ENCODE measurements at places on chromosomes 5 and 9.

GRCh38 chr5:79971156-79971555 lies 19.9 kb downstream of the MTX3 start:
- DNase-seq = no peak

GRCh38 chr9:133917375-133917774 lies 74.7 kb downstream of the VAV2 start:
- no peak for DNase-seq

- peak; percentile 83 for DNase-seq
Observed at GRCh38 chr9:101486693-101487442, 46.8 kb upstream of the RNF20 start.

- no peak for DNase-seq
Observed at GRCh38 chr5:68269820-68270219, 54.3 kb downstream of the PIK3R1 start.

GRCh38 chr5:118657576-118657975 lies 330.8 kb downstream of the DTWD2 start:
- no peak for DNase-seq

DNA sequence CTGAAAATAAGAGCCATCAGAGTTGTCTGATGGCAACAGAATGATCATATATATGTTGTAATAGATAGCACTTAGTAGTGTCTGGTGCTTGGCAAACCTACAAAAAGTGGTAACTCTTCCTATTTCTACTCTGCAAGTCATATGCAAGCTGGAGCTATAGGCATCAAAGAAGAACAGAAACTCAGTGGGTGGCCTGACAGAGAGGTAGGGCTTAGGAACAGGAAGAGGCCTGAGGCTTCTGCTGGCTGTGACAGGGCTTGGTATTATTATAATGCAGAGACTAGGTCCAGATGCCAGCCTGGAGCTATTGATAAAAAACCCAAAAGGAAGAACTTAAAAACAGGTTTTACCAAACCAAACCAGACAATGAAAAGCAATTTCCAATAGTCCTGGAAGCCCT lies 4.4 kb upstream of the DIAPH1 start:
- DNase-seq = no peak

GRCh38 chr9:119273984-119274665 lies 95.1 kb downstream of the BRINP1 start:
- no peak for DNase-seq

GRCh38 chr9:109251080-109251775 lies 69.6 kb downstream of the EPB41L4B start:
- DNase-seq = no peak

- DNase-seq = no peak
Observed at GRCh38 chr5:78102500-78102899, 192.0 kb downstream of the AP3B1 start.

- no peak for DNase-seq
Observed at GRCh38 chr9:111937301-111937700, 40.7 kb downstream of the UGCG start.

- no peak for DNase-seq
Observed at GRCh38 chr5:67696446-67696845, 499.8 kb upstream of the CD180 start.

DNA sequence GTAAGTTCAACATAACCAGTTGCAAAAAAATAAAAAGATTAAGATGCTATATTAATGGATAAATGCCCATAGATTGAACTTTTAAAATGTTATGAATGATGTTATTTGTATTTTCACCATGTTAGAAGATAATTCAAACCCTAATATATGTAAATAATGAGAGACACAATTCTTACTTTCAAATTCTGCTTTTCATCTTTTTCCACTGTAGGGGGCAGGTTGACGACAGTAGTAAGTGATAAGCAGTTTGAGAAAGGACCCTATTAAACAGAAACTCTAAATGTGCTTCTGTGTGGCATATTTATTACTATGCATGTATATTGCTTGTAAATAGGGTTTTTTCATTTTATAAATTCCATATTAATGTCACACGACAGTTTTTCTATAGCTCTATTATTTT lies 591.1 kb downstream of the SEMA5A start:
- DNase-seq = peak; percentile 5

DNA sequence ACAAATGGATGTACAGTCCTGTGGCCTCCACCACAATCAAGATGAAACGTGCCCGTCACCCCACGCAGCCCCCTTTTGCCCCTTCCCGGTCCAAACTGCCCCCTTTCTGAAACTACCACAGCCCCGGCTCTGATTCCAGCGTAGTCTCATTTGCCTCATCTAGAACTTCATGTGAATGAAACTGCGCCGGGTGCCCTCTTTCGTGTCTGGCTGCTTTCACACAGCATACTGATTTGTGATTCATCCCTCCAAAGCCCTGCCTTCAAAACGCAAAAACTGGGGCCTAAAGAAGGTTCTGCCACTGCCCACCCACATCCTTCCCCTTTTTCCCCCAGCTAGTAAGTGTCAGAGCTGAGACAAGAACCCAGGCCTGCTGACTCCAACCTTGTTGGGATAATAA lies 31.5 kb upstream of the NCS1 start:
- DNase-seq = peak; percentile 53

DNA sequence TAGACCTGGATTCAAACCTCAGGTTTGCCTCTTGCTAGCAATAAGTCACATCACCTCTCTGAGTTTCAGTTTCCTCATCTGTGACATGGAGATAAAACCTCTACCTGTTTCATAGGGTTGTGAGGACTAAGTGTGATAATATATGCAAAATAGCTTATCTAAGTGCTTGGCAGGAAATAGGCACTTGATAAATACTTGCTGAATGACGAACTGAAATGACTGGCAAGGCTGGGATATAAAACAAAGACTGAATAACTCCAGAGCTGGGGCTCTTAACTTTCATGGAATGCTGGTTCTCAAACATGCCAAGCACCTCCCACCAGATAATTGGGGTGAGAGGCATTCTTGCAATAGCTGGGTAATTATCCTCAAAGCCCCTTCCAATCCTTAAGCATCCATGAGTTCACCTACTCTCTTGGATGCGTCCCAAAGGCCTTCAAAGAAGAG lies 87.6 kb downstream of the ADRB2 start:
- peak; percentile 19 for DNase-seq

DNA sequence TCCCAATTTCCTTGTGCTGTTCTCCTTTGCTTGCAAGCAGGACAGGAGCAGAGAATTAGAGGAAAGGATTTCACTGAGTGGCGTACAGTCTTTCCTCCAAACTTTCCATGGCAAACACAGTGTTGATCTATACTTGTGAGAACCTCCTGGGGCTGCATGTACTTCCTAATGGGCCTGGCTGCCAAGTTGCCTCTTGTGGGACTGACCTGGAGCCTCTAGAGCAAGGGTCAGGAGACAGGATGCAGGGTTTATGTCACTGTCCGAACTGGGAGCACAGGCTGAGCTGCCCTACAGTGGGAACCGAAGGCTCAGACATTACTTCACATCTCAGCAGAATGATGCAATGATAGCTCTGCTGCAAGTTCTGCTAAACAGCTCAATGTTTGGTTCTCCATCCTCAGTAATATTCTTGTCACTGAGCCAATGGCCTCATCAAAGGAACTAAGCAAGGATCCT lies 102.3 kb downstream of the ENC1 start:
- DNase-seq = peak; percentile 62

DNA sequence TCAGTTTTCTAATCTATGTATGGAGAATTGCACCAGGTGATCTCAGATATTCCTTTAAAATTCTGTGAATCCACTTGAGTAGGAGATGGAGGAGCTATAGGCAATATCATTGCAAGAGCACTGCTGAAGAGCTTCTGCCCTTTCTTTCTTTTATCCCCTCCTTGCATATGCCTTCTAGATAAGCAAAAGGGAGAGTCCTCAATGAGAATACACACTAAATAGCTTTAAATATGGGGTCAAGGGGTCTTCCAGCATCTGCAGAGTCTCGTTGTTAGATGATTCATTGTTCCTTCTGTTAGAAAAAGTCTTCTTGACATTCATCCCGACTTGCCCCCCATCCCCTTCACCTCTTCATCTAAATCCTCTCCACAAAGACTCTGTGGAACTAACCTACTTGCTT lies 156.1 kb downstream of the PIK3R1 start:
- DNase-seq = no peak

Data from hematopoietic multipotent progenitor cell treated with erythropoietin and hydrocortisone succinate and interleukin-3 and kit ligand, for 6 days (in vitro differentiated cells).